ENCODE measurements at places on chromosomes 12 and 14.
A peak's percentile ranks its signal among the peaks of the same experiment; 100 is the strongest.

DNA sequence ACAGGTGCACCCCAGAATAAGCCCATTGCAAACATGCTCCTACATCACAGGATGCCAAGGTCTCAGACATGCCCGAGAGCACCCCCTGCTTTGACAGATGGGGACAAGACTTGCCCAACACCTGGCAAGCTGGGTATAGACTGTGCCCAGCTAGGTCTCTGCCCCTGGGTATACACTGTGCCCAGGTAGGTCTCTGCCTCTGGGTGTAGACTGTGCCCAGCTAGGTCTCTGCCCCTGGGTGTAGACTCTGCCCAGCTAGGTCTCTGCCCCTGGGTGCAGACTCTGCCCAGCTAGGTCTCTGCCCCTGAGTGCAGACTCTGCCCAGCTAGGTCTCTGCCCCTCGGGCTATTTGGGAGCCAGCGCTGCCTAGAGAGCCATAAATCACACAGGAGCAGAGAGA lies 85.9 kb downstream of the CCDC88C start:
- DNase-seq: no peak

- no peak for DNase-seq
These were observed 93.0 kb upstream of the TMPO start for GRCh38 chr12:98422359-98422758.

GRCh38 chr12:77031745-77032144 lies 33.6 kb downstream of the E2F7 start:
- peak; percentile 84 for DNase-seq

DNA sequence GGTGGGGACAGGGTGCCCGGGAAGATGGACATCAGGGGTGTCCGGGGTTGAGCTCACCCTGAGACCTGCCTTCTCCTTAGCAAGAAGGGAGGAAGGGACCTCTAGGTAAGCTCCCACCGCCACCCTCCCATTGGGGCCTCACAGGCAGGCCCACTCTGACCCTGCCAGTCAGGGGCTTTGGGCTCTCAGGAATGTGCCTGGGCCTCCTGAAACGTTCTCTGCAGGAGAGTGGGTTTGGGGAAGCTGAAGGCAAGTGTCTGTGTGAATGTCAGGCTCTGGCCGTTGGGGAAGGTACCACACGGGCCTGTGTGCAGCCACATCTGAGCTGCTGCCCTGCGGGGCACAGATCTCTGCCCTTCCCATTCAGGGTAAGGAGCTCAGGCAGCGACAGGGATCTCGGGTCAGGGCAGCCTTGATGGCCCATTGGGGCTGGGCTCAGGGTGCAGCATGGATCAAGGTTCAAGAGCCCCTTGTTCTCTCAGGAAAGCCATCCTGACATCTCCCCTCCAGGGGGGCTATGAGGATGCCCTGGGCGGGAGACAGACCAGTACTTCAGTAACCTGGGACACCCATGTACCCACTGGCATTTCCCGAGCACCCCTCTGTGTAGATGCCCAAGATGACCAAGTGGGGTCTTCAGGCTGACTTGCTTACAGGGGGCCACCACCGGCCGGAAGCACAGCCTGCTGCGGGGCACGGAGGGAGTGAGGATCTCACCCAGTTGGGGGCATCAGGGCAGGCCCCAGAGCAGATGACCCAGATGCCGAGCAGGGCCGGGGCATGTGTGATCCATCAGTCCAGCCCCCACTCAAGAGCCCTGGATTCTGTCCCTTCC lies 29.7 kb downstream of the FAM222A start:
- DNase-seq: peak; percentile 57

GRCh38 chr12:4482936-4483335 lies 37.3 kb upstream of the FGF6 start:
- no peak for DNase-seq

DNA sequence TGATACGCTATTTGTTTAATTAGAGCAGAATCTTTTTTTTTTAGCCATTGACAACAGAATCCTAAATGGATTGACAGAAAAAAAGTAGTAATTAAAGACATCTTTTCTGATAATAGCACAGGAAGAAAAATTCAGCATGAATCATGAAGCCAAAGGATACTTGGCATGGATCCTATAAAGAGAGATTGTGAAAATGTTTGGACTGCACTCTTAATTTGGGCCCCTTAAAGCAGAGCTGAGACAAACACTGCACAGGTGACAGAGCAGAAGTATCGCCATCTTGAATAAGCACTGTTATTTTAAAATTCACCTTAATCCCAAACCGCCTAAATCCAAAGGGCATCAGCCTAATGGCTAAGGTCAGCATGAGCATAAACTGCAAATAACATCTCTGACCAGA lies 48.8 kb upstream of the SEL1L start:
- DNase-seq: no peak

Data from islet precursor cell (in vitro differentiated cells).